H9 (cell line): ENCODE measurements at places on chromosomes 6 and 20. TPM values are rescaled to one million over a fixed set of nuclear protein-coding genes. Genes with fewer than 3 reads are reported as not detected.

ENPP4 gene
- 2.9 and 3.2 TPM in 2 replicates for total RNA-seq

GRCh38 chr6:29917857-29918256 lies 24.5 kb upstream of the HLA-A start:
- no peak for DNase-seq

DNA sequence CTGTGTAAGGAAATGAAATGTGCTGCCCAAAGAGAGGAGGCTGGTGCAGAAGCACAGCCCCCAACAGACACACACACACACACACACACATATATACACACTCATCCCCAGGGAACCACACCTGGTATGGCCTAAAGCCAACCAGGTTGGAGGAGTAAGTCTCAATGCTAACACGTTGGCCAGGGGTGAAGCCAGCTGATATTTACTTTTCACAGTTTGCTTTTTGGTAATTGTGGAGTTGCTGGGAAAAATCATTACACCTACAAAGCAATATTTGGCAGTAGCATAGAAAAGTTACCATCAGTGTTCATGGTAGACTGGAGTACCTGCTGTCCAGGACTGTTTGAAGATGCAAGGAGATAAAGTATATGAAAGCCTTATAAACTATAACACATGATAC lies 50.3 kb upstream of the NAA20 start:
- DNase-seq: no peak

DNA sequence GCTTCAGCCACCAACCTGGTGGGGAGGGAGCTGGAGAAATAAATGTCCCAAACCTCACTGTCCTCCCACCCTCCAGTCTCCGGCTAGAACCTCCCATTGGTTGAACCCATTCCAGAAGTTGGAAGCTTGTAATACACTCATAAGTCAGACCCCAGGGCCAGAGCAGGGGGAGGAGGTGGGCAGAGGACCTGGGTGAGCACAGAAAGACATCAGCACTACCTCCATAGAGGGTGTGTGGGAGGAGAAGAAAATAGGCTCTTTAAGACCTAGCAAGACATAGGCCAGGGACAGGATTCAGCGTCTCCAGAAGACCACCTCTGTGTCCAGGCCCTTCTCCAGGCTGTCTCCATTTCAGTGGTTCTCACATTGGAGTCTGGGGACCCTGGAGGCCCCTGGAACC lies 73.3 kb upstream of the TOP1 start:
- no peak for DNase-seq

GRCh38 chr20:36709126-36709525 lies 36.8 kb downstream of the NDRG3 start:
- no peak for DNase-seq

- DNase-seq: no peak
Measured at GRCh38 chr6:4794140-4794707, 18.0 kb downstream of the CDYL start.

GRCh38 chr20:4375881-4376280 lies 345.8 kb upstream of the PRND start:
- DNase-seq: no peak

OR2J3 gene
- not detected in 2 replicates for total RNA-seq

GRCh38 chr20:33773412-33774089 lies 37.6 kb upstream of the CHMP4B start:
- DNase-seq: no peak

DNA sequence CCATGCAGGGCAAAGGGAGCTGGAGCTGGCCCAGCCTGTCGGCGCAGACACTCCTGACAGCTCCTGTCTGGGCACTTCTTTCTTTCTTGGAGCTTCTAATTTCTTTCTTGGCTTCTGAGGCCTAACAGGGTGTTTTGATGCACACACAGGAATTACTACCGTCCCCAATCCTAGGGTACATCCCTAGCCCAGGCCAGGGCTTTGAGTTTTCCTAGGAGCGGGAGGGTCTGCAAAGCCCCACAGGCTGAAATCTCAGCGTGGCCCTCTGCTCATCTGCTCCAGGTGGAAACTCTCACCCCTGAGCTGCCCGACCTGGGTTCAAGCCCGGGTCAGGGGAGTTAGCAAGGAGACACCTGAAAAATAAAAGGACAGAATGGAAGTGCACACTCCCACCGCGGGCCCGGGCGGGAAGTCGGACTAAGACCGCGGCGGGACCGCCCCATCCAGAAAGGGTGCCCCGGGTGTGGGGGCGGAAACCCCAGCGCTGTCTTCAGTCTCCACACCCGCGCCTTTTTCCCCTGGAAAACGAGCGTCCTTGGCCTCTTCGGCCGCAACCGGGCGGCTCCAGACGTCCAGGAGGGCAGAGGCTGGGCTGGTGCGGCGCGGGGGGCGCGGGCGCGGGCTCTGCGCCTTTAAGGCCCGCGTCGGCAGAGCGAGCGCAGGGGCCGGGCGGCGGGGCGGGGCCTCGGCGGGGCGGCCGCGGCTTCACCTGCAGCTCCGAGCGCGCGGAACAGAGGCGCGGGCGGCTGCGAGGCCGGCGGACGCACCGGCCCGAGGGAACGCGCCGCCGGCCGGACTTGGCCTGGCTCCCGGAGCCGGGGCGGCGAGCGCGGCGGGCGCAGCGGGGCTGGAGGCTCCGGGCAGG lies at the start of gene CDH4:
Gene CDH4 (plus strand): TSS at position 733 of the 865 bp plus-strand sequence.
- DNase-seq: peak; percentile 45

DNA sequence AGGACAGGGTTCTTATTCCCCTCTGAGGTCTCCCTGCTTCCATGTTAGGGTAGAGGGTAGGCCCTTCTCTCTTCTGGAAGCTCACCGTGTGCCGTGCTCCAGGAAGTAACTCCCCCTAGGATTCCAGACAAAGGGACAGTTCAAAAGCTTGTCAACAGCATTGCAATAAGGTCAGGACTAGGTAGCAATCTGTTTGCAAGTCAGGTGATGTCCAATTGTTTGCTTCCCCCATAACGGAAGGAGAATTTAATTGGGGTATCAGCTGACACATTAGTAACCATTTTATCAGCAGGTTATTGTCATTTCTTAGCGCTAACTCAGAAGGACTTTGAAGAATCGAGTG lies 41.9 kb downstream of the SYNJ2 start:
- DNase-seq: no peak

DNA sequence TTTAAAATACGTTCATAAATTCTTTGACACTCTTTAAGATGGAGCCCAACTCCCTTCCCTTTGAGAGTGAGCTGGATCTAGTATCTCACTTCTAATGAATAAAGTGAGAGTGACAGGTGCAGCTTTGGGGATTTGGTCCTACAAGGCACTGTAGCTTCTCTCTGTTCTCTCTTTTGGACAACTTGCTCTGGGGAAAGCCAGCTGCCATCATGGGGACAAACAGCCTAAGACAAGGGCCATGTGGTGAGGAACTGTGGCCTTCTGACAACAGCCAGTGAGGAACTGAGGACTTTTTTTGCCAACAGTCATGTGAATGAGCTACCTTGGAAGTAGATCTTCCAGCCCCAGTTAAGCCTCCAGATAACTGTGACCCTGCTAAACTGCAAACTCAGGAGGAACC lies 272.8 kb upstream of the AGPAT4 start:
- DNase-seq: no peak

SLC16A10 gene
- total RNA-seq: 9.3 and 11.4 TPM in 2 replicates

GRCh38 chr6:98581705-98582104 lies 252.7 kb upstream of the POU3F2 start:
- no peak for DNase-seq

SLC29A1 gene
- total RNA-seq: 118 and 124 TPM in 2 replicates

- no peak for DNase-seq
Measured at GRCh38 chr6:170421921-170422320, 115.4 kb downstream of the FAM120B start.

- DNase-seq: no peak
Measured at GRCh38 chr6:108598305-108598863, 37.7 kb downstream of the FOXO3 start.

OTOR gene
- not detected in 2 replicates for total RNA-seq

GRCh38 chr6:168967281-168967925 lies 286.2 kb downstream of the THBS2 start:
- no peak for DNase-seq

TOP1 gene
- total RNA-seq: 96.4 and 98.5 TPM in 2 replicates

- no peak for DNase-seq
Measured at GRCh38 chr20:7798176-7798575, 142.1 kb downstream of the HAO1 start.

DNA sequence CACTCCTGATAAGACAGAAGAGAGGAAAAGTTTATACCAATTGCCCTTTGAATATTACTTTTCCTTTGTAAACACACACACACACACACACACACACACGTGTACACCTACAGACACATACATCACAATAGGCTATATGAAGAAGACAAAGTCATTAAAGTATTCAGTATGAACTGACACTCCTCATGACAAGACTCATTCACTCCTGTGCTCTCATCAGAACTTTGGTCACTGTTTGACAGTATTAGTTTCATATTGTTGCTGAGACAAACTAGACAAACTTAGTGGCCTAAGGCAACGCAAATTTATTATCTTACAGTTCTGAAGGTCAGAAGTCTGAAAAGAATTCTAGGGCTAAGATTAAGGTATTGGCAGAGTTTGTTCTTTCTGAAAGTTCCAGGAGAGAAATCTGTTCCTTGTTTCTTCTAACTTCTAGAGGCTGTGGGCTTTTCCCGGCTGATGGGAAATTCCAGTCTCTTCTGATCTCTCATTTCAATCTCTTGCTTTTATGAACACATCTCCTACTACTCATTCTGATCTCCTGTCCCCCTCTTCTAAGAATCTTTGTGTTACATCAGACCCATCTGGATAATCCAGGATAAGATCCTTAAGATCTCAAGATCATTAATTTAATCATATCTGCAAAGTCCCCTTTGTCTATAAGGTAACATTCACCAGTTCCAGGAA lies 171.3 kb downstream of the HACE1 start:
- DNase-seq: no peak

DNA sequence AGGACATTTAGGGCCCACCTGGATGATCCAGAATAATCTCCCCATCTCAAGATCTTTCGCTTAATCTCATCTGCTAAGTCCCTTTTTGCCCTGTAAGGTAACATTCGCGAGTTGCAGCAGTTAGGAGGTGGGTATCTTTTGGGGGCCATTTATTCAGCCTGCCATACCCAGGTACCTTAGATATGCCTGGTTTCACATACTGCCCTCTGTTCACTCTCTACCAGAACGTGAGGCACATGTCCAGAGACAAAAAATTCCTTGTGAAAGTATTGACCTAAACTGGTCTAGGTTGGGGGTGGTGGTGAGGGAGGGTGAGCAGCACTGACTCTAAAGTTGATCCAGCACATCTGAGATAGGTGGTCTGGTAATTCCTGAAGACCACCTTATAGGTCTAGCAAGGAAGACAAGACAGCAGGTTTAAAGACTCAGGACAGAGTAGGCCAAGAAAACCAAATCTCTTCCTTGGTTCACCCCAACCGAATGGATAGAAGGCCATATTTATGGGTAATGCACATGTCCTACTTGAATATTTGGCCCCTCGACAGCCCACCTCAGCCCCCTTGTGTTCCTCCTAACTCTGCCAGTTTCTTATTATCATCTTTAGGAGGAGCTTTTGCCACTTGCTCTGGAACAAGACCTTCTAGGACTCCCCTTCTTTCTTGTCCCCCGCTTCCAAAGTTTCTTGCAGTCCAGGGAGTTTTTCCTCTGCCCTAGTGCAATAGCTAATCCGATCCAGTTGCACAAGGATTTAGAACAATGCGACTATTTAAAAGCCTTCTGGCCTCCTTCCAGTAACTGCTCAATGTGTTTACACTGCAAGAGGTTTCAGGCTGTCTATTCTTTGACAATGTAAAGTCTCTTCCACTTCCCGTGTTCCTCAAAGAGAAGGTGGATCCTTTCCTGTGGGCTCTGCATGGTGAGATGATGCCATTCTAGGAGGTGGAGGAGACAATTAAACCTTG lies 213.0 kb upstream of the LAMP5 start:
- no peak for DNase-seq

DNA sequence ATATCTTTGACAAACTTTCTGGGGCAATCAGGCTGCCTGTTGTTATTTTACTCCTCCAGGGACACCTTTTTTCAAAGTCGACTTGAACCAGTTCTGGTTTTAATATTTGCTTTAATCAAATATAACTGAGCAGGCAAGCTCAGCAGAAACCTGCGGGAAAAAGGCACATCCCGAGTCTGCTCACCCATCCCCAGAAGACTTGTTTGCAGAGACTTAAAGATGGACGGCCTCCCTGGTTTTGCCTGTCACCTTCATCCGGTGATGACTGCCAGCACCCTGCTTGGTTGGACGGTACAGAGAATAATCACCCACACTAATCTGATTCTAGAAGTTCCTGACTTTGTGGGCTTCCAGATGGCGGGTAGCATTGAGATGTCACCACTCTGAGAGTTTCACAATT lies 36.8 kb downstream of the PPP1R3G start:
- no peak for DNase-seq

AVP gene
- total RNA-seq: not detected in 2 replicates

HSPA1L gene
- total RNA-seq: 1.6 and 2.5 TPM in 2 replicates

DNA sequence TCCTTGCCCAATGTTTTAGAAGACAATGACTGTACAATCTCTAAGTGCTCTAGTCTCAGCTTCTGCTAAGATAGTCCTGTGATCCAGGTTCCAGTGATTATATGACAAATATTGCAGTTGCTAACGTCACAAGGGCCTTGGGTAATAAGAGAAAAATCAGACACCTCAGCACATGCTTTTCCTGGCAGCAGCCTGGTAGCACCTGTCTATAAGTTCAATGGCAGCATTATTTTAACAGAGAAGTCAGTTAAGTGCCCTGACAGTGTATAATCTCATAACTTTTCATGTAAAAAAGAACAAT lies 121.3 kb upstream of the BCLAF1 start:
- DNase-seq: no peak

PLTP gene
- total RNA-seq: 61.4 and 62.5 TPM in 2 replicates

- no peak for DNase-seq
Measured at GRCh38 chr20:47011984-47012383, 117.3 kb downstream of the EYA2 start.

DNA sequence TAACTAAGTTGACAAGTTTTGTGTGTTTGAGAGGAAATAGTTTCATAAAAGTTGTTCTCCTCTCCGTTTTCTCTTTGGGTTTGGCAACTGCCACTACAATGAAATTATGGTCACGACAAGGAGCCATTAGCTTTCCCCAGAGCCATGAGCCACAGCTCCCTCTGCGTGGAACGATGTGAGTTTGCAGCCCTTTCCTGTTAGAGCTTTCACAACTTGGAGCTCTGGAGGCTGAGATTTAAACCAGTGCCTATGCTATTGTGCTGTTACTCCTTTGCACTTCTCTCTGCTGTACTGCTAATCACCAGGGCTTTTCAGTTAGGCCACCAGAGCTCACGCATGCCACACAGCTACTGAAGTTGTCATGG lies 29.3 kb upstream of the TXNDC5 start:
- no peak for DNase-seq

C6orf141 gene
- 35.9 and 40.1 TPM in 2 replicates for total RNA-seq

DNA sequence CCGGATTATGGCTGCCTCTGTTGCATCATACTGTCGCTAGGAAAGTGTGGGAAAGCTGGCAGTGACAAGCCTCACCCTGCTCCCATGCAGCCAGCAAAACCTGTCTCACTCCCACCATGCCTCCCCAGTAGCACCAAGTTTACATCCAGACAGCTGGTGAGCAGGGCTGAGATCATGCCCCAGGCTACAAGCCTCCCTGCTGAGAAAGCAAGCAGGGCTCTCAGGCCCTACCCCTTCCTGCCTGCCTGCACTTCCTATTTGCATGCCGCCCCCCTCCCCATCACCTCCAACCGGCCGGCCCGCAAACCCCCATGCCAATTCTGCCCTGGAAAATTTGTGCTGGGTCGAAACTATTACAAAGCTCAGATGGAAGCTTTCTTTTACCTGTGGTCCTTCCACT lies 408.2 kb upstream of the FKBP1C start:
- peak; percentile 90 for DNase-seq
